GM12878 (cell line): ENCODE measurements at places on chromosomes 6 and 20. TPM values are rescaled to one million over a fixed set of nuclear protein-coding genes. Genes with fewer than 3 reads are reported as not detected.

DNA sequence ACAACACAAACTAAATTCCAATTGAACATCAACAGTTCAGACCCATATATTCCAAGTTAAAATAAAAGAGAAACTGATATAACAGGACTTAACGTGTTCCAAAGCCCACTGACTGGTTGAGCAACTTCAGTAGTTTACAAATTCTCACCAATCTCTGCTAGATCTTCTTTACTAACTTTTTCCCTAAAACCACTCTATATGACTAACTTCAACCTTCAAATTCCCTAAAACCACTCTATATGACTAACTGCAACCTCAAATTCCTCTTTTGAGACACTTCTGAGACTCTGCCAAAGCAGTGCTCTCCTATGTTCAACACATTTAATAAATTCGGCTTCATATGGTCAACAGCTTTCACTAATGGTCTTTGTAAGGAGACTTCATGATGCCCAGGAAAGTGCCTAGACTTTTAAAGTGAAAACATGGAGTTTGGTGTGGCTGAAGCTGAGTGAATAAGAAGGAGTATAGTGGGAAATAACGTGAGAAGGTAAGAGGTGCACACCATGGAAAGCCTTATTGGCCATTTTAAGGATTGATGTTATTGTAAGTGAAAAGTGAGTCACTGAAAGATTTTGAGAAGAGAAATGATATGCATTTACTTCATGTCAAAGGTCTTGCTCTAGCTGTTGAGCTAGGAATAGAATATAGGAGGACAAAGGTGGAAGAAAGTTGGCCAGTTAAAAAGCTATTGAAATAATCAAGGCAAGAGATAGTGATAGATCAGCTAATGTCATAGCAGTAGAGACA is 134.0 kb upstream of the HCRTR2 start:
- no peak overlapping the region for H3K27ac ChIP-seq
- H3K4me1 ChIP-seq, result no peaks in the 10 kb centered on the region
- no peak for DNase-seq

GRCh38 chr6:98821756-98822405 is 12.5 kb upstream of the POU3F2 start:
- H3K27me3 ChIP-seq, result peaks cover 12% of the 10 kb centered on the region
- H3K27ac ChIP-seq, result no peak overlapping the region
- H3K4me1 ChIP-seq, result no peaks in the 10 kb centered on the region
- H3K4me3 ChIP-seq, result no peak overlapping the region

GRCh38 chr20:45890077-45890984 is 677 bp downstream of the NEURL2 start:
- H3K36me3 ChIP-seq, result no peaks in the 10 kb centered on the region; the same call in 1 of the 2 replicates
- peak overlapping the region; percentile 83 for H3K4me3 ChIP-seq
- peak overlapping the region; percentile 75 for H3K27ac ChIP-seq
- H3K27me3 ChIP-seq, result no peaks in the 10 kb centered on the region
- H3K4me1 ChIP-seq, result peaks cover 22% of the 10 kb centered on the region
- DNase-seq, result no peak

- H3K4me3 ChIP-seq, result peak overlapping the region; percentile 53
- no peak for DNase-seq
- H3K4me1 ChIP-seq, result peaks cover 10% of the 10 kb centered on the region
- no peak overlapping the region for H3K27ac ChIP-seq
- H3K27me3 ChIP-seq, result peaks cover 9% of the 10 kb centered on the region; the same call in 1 of the 2 replicates
- no peaks in the 10 kb centered on the region for H3K36me3 ChIP-seq
These were observed 8.8 kb downstream of the DUSP15 start for GRCh38 chr20:31861385-31862156.

GRCh38 chr6:32886681-32887383 is 32.8 kb downstream of the PSMB9 start:
- no peaks in the 10 kb centered on the region for H3K4me1 ChIP-seq
- no peaks in the 10 kb centered on the region for H3K27me3 ChIP-seq
- DNase-seq, result no peak
- no peak overlapping the region for H3K4me3 ChIP-seq
- no peak overlapping the region for H3K27ac ChIP-seq

- H3K36me3 ChIP-seq, result no peaks in the 10 kb centered on the region
- no peak overlapping the region for H3K27ac ChIP-seq
- H3K4me1 ChIP-seq, result no peaks in the 10 kb centered on the region
- peaks cover 3% of the 10 kb centered on the region for H3K27me3 ChIP-seq
These were observed 5.7 kb downstream of the VSX1 start for GRCh38 chr20:25076201-25076600.

DNA sequence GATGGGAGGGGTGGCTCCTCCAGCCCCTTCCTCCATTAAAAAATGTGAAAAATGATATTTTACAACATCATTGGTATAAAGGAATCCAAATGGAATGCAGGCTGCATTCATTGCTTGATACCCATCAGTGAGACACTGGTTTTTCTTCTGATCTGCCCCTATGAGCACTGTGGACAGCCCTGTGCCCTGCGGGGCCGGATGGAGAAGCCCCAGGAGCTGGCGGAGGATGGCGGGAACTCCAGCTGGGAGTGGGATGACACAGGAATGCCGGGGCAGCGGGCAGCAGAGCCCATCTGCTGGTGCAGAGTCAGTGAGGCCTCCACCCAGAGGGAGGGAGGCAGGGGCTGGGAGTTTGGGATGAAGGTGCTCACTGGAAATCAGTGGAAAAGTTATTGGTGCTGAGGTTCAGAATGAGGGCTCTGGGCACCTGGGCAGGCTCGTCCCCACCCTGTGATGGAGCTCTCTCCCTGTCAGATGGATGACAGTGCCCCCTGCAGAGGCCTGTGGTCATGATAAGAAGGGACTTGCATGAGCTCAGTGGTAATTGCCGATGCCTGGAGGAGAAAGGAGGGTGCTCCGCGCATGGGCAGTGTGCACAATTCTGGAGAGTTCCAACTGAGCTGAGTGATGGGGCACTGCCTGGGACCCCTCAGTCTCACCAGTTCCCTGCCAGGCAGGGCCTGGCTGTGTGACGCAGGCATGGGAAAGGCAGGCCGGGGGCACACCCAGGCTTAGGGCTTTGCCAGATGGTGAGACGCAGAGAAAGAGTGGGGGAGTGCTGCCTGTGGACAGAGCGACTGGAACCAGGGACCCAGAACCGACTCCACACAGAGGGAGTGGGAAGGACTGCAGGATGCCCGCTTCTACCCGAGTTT is 23.2 kb downstream of the CTCFL start:
- H3K36me3 ChIP-seq, result no peaks in the 10 kb centered on the region
- DNase-seq, result no peak
- no peak overlapping the region for H3K27ac ChIP-seq
- no peak overlapping the region for H3K4me3 ChIP-seq
- peaks cover 2% of the 10 kb centered on the region; the same call in 1 of the 2 replicates for H3K27me3 ChIP-seq
- peaks cover 21% of the 10 kb centered on the region for H3K4me1 ChIP-seq

Gene ARFGEF3
- total RNA-seq, result 0.03 and 0.08 TPM in 2 replicates

Gene HLA-DPA1
- 707 and 749 TPM in 2 replicates for total RNA-seq

DNA sequence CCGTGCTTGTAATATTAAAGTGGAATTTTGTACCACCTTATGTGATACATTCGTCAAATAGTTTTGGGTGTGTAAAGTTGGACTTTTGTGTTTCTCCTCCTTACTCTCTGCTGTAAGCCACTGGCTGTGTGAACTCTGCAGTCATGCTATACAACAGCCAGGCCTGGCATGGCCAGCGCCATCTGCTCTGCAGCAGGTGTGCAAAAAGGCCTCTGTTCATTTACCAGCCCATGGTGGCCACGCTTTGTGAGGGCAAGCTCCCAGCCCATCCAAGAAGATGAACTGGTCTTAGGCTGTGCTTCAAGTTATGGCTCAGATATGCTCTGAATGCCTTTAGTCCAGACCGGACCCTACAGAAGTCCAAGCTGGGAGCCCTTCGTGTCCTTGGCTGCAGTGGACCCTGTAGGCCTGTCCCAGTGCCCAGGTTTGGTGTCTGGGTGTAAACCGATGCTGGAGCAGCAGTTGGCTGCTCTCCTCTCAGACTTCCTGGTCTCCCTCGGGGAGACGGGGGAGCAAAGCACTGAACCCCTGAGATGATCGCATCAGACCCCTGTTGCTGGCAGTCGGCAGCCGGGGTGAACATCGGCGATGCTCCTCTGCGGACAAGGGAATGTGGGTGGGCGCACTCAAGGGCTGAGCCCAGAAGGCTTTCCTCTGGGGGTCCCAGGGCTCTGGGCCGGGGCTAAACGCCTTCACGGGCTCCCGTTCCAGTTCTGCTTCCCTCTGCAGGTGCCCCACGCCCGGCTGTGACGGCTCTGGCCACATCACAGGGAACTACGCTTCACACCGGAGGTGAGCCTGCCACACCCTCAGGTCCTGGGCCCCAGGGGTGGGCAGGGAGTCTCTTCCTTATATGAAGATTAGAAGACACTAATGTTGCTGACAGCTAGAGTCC is 28.6 kb upstream of the PCMTD2 start:
- peaks cover 6% of the 10 kb centered on the region for H3K27me3 ChIP-seq
- H3K4me3 ChIP-seq, result no peak overlapping the region
- H3K36me3 ChIP-seq, result no peaks in the 10 kb centered on the region
- H3K4me1 ChIP-seq, result no peaks in the 10 kb centered on the region
- no peak overlapping the region for H3K27ac ChIP-seq
- no peak for DNase-seq

GRCh38 chr6:157724960-157725741 is 97.9 kb upstream of the SNX9 start:
- DNase-seq, result no peak
- H3K4me3 ChIP-seq, result no peak overlapping the region
- no peak overlapping the region for H3K27ac ChIP-seq
- peaks cover 1% of the 10 kb centered on the region; the same call in 1 of the 2 replicates for H3K27me3 ChIP-seq

- H3K4me1 ChIP-seq, result no peaks in the 10 kb centered on the region
- H3K27me3 ChIP-seq, result no peaks in the 10 kb centered on the region
- peaks cover 20% of the 10 kb centered on the region for H3K36me3 ChIP-seq
- no peak for DNase-seq
These were observed 114.4 kb downstream of the SLC23A2 start for GRCh38 chr20:4886771-4887527.

- no peaks in the 10 kb centered on the region for H3K27me3 ChIP-seq
- peaks cover 8% of the 10 kb centered on the region for H3K4me1 ChIP-seq
- DNase-seq, result no peak
- H3K4me3 ChIP-seq, result no peak overlapping the region
- no peak overlapping the region for H3K27ac ChIP-seq
- H3K36me3 ChIP-seq, result peaks cover 2% of the 10 kb centered on the region
These were observed 18.9 kb downstream of the MKKS start for GRCh38 chr20:10415013-10415650.

GRCh38 chr6:11769811-11770545 is 8.6 kb downstream of the ADTRP start:
- H3K4me3 ChIP-seq, result no peak overlapping the region
- H3K4me1 ChIP-seq, result peaks cover 11% of the 10 kb centered on the region
- no peaks in the 10 kb centered on the region for H3K27me3 ChIP-seq
- no peaks in the 10 kb centered on the region for H3K36me3 ChIP-seq
- H3K27ac ChIP-seq, result no peak overlapping the region

Gene GATA5
- not detected in 2 replicates for total RNA-seq
